Activated CD4-positive, alpha-beta T cell treated with anti-CD3 and anti-CD28 coated beads, Interleukin-2, amount 50 U/mL, for 1 hour (primary cell): ENCODE measurements at places on chromosomes 16 and 17.
A peak's percentile ranks its signal among the peaks of the same experiment; 100 is the strongest.

DNA sequence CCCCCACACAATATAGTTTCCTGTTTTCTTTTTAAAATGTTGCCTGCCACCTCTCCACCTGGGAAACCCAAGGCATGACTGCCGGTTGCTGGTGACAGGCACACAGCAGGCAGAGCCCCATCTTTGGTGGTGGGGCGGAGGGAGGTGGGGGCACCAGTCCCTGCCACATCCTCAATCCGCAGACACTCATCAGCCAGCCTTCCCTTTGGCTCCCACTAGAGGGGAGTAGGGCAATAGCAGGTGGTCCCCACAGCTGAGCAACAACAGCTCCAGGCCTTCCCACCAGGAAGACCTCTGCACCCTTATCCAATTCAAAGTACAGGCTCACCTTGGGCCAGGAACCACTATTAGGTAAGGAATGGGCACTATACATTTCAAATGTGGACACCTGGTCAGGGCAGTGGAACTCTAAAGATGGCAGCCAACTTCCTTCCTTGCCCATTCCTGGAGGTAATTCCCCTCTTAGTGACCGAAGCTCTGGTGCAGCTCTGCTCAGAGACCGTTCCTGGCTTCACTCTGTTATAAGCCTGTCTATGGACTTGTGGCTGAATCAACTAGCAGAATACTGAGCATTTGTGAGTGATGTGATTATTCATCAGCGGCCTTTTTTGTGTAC is 13.9 kb downstream of the RECQL5 start:
- no peak for DNase-seq

GRCh38 chr16:30085820-30086219 is 5.9 kb downstream of the TBX6 start:
- no peak for DNase-seq

GRCh38 chr17:58447039-58447975 is 30.0 kb upstream of the RNF43 start:
- DNase-seq: peak; percentile 56

GRCh38 chr16:24875466-24875865 is 29.7 kb downstream of the SLC5A11 start:
- no peak for DNase-seq

DNA sequence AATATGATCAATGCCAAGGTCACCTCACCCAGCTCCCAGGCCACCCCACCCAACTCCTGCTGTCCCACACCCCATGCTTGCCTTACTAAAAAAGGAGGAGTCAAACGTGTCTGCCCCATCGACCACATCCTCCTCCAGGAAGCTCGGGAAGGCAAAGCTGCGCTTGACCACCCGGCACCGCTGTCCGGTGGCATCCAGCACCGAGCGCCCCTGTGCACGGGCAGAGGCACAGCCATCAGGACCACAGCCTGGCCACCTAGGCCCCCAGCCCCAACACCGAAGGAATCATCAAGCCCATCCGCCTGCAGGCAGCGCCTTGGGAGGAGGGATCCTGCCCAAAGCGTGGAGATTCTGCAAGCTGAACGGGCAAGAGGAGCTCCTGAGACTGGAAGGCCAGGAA is 10.2 kb downstream of the AANAT start:
- no peak for DNase-seq

DNA sequence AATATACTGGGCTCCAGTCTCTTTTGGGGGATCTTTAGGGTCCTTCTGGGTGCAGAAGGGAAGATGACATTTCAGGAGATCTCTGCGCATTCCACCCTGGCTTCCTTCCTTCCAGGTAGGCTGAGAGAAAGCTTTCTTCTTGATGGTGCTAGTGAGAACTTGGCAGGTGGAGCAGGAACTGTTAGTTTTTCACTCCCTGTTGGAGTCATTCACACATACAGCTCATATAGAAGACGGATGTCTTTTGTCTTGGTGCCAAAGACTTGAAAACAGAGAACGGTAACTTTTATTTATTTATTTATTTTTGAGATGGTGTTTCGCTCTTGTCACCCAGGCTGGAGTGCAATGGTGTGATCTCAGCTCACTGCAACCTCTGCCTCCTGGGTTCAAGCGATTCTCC is 43.9 kb downstream of the PITPNC1 start:
- no peak for DNase-seq

DNA sequence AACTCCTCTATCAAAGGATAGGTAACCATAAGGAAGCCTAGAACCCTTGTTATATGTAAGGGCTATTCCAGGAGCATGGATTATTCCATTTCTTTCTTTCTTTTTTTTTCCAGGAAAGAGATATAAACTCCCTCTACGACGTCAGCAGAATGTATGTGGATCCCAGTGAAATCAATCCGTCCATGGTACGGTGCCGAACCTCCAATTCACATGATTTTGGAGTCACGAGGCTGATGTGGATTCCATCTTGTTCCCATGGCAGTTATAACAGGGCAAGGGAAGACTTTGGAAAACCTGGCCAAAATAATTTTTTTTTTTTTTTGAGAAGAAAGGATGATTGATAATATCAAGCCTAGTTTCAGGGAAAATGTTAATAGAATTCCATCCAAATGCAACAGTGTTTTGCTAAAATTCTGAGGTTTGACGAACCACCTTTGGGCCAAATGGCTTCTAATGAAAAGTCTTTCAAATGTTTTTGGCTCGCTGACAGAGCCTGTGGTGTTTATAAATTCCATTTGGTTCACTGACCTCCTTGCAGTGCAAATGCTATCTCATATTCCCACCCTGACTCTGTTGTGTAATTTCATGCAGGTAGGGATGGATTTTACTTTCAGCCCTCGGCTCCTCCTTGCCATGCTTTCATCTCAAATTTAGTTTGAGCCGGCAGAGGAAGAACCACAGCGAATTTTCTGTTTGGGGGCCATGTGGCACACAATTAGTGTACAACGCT is 90.0 kb downstream of the SDR42E1 start:
- no peak for DNase-seq

DNA sequence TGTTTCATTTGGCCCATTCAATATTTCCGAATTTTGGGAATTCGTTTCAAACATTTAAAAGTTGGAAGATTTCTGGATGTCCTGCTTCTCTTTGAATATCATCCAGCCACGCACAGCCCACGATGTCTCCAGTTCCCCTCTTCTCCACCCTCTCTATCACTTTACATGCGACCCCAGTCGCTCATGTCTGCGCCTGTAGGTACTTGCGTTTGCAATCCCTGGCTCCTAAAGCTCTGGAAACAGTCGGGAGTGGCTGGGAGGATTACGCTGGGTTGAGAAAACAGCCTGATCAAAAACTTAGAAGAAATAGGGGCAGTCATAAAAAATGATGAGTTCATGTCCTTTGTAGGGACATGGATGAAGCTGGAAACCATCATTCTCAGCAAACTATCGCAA is 1.5 kb upstream of the SBK1 start:
- DNase-seq: no peak

- DNase-seq: no peak
Observed at GRCh38 chr17:79944821-79945391, 90.8 kb downstream of the TBC1D16 start.

- DNase-seq: no peak
Observed at GRCh38 chr17:14752011-14752410, 451.1 kb downstream of the HS3ST3B1 start.

DNA sequence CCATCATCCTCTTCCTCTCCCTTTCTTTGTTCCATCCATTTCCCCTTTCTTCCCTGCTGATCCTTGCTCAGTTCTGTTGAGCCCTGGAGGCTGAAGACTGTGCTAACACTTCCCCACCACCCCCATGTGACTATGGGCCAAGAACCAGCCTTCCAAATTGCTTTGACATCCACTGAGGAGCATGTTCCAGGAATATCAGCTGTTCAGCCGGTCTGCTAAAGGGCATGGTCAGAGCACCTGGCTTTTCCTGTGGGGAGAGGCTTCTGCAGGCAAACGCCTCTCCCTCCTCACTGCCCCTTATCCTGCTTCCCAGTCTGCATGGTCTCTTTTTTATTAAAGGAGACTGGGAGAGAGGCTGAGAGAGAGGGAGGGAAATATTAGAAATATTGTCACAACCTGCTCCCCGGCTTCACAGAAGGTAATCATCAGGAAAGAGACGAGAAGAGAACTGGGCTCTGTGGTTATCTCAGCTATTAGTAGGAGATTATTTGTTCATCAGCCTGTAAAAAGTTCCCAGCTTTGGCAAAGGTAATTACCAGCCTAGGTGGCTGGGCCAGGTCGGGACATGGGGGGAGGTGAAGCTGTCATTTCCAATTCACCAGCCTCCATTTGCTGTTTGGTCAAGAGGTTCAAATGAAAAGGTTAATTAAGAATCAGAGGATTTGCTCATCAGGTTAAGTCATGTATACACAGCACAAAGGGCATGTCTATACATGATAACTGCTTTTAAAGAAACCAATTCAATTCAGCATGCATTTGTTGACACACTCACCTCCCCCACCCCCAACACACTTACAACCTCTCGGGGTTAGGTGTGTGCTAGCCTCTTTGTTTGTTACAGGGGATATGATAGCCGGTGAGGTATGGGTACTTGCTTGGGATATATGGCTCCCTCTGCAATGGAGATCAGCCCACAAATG is 83.7 kb upstream of the CRHR1 start:
- DNase-seq: no peak

- DNase-seq: no peak
Observed at GRCh38 chr17:9028988-9029570, 7.8 kb downstream of the NTN1 start.

DNA sequence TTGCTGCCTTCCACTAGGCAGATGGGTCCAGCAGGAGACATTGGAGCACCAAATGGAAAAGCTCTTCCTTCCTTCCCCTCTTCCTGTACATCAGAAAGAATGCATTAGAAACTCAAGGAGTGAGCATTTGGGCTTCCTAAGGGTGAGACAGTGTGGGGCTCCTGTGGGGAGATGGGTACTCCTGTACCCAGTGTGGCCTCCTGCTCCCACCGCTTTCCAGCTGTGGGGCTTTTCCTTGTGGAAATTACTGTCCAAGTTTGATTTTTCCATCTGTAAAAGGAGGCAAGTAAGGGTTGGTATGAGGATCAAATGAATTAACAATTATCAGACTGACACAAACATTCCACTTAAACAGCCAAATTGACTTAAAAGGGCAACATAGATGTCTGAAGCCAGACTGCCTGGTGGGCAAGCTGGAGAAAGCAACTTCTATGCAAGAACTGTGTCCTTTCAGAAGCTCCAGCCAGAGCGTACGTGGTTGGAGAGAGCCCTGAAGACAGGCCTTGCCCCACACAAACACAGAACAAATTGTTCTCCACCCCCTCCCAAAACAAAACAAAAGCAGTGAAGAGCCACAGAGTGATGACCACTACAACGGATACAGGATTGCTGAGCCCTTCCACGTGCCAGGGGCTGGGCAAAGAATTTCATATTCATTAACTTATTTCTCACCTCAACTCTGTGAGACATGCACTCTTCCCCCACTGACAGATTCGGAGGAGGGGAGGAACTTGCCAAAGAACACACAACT is 23.1 kb upstream of the ALDH3A1 start:
- DNase-seq: no peak

DNA sequence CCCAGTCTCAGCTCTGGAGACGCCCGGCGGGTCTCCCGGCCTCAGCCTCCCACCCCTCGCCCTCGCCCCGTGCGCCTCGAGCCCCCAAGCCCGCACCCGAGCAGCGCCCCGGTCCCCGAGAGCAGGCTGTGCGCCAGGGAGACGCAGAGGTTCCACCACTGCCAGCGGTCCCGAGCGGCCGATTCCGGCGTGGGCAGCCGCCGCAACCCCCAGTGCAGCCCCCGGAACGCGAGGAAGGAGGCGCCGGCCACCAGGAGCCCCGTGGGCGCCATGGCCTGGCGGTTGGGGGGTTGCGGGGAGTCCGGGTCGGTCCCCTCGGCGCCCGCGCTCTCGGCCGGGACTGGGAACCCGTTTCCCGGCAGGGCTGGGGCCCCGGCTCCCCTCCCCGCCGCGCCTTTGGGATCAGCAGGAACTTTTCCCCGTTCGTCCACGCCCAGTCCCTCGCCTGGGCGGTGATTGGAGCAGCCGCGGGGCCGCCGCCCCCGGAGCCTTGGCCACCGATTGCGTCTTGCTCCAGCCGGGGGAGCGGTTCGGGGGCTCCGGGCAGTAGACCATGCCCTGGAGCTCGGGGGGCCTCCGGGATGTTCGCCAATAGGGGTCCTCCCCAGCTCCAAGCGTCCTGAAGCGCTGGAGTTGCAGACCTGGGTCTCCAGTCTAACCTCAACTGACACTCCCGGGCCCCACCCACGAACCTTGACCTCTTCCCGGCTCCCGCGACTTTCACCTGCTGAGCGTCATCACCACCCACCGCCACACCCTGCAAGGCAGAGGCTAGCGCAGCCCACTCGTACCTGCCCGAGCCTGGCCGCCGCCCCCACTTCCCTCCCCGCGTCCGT is at the start of gene TLCD2:
TSS of gene TLCD2 (minus strand) at position 407 of the 836 bp plus-strand sequence. CDS start at position 272, 135 bp downstream.
- DNase-seq: no peak

- DNase-seq: no peak
Observed at GRCh38 chr17:74211141-74211911, 2.0 kb upstream of the TTYH2 start.

DNA sequence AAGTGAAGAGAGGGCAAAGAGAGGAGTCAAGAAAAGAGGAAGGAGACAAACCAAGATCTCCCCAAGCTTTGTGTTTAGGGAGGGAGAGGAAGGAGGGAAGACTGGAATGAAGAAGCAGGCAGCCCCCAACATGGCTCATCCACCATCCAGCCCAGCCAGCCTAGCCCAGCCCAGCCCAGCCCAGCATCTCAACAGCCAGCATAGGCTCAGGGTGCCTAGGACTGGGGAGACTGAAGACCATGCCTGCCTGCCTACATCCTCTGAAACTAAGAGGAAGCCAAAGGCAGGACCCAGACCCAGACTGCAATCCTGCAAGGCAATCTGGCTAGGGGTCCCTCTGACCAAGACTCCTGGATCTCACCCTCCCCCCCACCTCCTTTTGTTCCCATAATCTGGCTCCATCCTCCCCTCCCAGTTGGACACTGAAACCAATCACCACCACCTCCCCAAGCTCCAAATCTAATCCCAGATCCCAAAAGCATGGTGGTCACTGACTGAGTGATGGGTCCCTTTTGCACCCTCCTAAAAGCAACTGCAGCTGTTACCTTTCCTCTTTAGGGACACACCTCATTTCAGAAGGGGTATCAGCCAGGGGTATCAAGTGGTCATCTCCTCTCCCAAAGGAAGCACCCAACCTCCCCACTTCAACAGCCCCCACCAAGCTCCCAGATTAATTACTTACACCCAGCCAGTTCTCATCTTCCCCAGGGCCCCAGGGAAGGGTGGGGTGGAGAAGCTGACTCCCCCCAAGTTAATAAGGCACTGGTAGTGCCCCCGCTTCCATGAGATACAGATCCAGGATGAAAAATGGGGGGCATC is 1.2 kb downstream of the HDAC5 start:
- no peak for DNase-seq

- DNase-seq: no peak
Observed at GRCh38 chr16:88569614-88569984, 604 bp upstream of the ZC3H18 start.

DNA sequence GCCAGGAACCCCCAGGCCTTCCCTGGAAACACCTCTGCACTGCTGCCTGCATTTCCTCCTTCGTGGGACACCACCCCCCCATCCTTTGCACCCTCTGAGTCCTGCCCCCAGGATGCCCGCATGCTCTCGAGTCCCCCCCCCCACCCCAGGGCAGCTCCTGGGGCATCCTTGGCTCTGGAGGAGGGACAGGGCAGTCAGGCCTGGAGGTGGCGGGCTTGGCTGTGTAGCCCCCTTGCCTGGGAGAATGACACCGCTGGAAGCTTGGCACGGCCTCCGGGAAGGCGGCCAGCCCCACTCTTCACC is 98.9 kb upstream of the GSE1 start:
- DNase-seq: no peak
